8988T (cell line): ENCODE measurements at places on chromosomes 3 and 15.

GRCh38 chr3:101619734-101620133 lies 45.8 kb downstream of the PCNP start:
- no peak for DNase-seq

DNA sequence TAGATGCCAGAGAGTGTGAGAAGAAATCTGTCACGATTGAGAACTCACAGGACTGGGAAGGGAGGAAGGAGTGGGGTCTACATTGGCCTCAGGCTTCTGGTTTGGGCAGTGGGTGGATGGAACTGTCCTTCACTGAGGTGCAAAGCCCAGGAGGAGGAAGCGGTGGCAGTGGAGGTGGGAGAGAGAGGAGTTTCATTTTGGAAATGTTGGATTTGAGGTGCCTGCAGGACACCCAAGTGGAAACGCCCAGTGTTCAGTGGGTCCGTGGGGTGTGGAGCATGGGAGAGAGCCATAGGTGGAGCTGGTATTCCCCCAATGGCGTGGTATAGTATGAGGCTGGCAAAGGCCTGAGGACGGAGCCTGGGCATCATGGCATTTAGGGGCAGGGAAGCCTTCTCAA lies 9.3 kb upstream of the EPHB3 start:
- no peak for DNase-seq

GRCh38 chr3:27985369-27986035 lies 255.9 kb upstream of the CMC1 start:
- no peak for DNase-seq

DNA sequence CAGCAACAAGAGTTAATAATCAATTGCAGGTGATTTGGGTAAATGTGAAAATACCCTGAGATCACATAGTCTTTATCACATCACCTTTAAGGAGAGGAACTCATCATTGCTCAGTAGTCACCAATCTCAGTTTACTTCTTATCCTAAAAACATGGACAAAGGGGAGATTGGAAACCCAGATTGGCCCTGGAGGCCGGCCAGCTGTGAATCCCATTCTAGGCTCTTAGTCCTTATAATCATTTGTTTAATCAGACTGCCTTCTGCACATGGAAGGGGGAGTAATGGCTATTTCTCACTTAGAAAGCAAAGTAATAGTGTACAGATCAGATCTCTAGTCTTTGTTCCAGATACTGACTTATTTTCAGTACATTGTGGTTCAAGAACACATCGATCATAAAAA lies 37.2 kb upstream of the CPB1 start:
- no peak for DNase-seq

- DNase-seq: no peak
Observed at GRCh38 chr3:112366522-112366921, 33.6 kb downstream of the CD200 start.

DNA sequence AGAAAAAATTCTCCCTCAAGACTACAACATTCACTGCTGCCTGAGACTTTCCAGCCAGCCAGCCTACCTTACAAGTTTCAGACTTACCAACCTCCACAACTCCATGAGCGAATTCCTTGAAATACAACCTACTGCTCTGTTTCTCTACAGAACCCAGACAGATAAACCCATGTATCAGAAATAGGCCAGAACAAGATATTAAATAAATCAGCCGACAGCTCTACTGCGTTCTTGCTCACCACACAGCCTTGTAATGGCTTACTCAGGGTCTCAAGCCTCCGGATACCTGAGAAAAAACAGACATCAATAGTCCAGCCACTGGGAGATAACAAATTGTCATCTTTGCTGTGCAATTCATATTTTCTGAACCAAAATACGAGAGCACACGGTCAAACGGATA lies 43.6 kb upstream of the LIPC start:
- DNase-seq: no peak

DNA sequence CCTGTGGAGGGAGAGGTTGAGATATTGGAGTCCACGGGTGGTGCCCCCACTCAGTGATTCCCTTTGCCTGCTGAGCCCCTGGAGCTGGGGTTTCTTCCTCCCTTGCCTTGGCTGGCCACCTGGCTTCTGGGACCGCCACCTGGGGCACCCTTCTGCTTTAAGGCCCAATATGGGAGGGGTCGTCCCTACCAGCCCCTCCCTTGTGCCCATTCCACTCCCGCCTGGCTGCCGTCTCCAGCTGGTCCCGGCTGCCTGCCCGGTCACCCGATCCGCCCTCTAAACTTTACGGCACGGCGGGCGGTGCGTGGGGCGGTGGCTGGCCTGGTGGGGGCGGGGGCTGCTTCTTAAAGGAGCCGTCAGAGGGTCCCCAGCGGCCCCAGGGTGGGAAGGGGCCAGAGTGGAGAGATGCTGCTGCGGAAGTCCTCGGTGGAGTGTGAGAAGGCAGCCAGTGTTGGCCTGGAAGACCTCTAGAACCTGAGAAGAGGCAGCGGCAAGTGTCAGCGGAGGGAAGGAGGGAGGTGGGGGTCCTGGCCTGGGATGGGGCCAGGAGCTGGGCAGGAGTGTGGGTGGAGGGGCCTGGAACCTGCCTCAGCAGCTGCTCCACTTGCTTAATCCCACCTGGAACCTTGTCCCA lies 1.6 kb upstream of the SEMA3B start:
- no peak for DNase-seq

- DNase-seq: no peak
Observed at GRCh38 chr3:157695103-157695502, 191.9 kb upstream of the VEPH1 start.

GRCh38 chr15:45331972-45332371 lies 46.4 kb downstream of the GATM start:
- DNase-seq: no peak
